ENCODE measurements at places on chromosomes 5 and 9. TPM values are rescaled to one million over a fixed set of nuclear protein-coding genes. Genes with fewer than 3 reads are reported as not detected.

NXNL2 gene
- total RNA-seq: not detected

SLC1A1 gene
- total RNA-seq: 28.7 TPM

NKD2 gene
- total RNA-seq: 0.20 TPM

RASEF gene
- total RNA-seq: under 0.01 TPM

ASPN gene
- total RNA-seq: 0.78 TPM

ENC1 gene
- total RNA-seq: 8.1 TPM

SPINK6 gene
- not detected for total RNA-seq

CMBL gene
- total RNA-seq: 10.3 TPM

CORO2A gene
- total RNA-seq: under 0.01 TPM

LCN2 gene
- not detected for total RNA-seq

DMRTA1 gene
- 0.78 TPM for total RNA-seq

GPR21 gene
- total RNA-seq: 0.73 TPM

PCDHB11 gene
- total RNA-seq: 0.37 TPM

LCN15 gene
- total RNA-seq: not detected

ZNF608 gene
- 11.5 TPM for total RNA-seq

TRIM7 gene
- total RNA-seq: 13.5 TPM

SIT1 gene
- not detected for total RNA-seq

Data from subcutaneous preadipocyte (primary cell).